ENCODE measurements at places on chromosomes 16 and 17.

DNA sequence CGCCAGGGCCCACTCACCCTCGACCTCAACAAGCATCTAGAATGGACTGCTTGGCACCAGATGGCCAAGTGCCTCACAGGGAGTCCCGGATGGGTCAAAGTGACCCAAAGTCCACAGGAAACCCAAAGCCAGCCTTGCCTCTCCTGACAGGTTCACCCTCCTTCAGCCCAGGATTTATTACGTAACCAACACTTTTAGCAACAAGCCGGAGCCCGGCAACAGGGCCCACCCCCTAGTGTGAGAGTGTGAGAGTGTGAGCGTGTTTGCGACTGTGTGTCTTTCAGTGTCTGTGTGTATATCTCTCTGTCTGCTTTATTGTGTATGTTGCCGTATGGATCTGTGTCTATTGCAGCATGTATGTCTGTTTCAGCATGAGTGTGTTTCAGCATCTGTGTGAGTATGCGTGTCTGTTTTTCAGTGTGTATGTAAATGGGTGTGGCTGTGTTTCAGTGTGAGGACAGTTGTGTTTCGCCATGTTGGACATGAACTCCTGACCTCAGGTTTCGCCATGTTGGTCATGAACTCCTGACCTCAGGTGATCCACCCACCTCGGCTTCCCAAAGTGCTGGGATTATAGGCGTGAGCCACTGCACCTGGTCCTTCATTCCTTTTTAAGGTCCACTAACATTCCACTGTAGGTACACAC is 13.7 kb upstream of the PEMT start:
- no peak for DNase-seq

GRCh38 chr17:77414811-77415400 is 274.1 kb downstream of the SEC14L1 start:
- no peak for DNase-seq

DNA sequence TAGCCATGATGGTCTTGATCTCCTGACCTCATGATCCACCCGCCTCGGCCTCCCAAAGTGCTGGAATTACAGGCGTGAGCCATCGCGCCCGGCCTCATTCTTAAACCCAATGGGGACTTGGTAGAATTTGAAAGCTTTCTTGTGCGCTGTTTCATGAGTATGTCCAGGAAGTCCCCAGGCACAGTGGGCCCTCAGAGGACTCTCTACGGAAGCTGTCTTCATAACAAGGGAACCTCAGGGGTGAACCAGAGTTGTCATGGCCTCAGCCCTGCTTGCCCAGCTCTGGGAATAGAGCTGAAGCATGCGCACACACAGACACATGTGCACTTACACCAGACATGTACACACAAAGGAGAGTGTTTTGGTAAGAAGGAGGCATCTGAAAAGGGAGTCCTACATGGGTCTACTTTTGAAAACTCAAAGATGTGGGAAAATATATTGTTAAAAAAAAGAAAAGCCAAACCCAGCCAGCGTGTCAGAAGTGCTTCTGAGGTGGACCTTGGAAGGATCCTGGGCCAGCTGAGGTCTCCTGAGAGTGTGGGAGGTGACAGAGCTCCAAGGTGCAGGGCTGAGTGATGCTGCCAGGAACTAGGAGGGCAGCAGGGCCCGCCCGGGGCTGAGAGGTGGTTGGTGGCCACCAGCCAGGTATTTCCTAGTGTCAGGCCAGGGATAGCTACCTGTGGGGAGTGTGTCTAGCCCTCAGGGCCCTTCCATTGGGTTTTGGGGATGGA is 54.6 kb downstream of the EPN2 start:
- DNase-seq, result no peak

DNA sequence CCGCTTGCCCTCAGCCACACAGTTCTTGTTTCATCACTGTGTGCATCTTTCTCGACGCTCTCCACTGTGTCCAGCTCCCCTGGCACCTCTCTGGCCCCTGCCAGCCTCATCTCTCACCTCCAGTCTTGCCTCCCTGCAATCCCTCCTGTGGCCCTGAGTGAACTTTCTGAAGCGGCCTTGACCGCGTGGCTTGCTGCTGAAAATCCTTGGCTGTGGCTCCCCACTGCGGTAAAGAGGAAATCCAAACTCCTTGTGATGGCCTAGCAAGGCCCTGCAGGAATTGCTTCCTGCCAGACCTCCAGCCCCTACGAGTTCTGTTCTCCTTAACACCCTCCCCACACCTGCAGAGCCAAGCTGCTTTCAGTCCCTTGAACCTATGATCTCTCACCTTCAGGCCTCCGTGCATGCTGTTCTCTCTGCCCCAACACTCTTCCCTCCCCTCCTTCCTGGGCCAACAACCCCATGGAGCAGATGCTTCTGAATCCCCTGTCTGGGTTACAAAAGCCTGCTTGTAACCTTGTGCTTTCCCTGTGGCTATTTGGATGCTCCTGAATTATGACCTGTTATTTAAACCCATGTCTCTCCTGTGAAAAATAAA is 33.6 kb upstream of the BRD7 start:
- no peak for DNase-seq

DNA sequence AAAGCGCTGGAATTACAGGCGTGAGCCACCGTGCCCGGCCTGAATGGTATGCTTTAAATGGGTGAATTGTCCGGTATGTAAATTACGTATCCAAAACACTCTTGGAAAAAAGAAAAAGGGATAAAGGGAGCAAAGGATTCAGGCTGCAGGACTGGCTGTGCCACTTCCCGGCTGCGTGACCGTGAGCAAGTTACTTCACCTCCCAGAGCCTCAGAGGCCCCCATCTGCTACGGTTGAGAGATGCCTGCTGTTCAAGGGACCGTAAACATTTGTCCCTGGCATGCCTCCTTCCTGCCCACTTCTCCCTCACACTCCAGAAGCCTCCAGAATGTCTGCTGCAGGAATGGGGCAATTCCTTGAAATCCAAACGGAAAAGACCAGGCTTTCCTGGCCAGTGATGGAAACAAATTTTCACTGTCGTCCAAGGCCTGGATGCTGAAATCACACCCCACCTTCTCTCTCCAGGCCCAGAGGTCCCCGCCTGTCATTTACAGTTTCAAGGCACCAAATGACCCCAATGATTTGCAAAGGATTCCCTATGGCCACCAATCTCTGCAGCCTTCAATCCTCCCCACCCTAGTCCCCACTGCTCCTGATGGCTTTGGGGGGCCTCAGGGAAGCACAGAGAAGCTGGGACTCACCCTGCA is 22.9 kb upstream of the LITAF start:
- no peak for DNase-seq

- no peak for DNase-seq
These were observed 5.8 kb downstream of the PCTP start for GRCh38 chr17:55756689-55757088.

DNA sequence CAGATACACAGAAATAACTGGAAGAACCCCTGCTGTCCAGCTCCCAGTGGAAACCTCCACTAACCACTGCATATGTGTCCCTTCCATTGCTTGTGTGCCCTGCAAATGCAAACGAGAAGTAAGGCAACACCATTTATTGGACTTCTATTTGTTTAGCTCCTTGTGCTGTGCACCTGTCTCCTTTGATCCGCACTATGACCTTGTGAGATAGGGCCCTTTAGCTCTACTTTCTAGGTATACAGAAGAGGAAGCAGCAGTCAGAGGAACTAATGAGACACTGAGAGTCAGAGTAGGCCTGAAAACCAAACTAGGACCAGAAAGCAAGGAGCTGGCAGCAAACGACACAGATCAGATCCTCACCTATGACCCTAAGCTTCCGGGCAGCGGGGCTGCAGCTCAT is 22.4 kb downstream of the SOX9 start:
- DNase-seq, result no peak

GRCh38 chr17:4127555-4127954 is 15.3 kb downstream of the ZZEF1 start:
- DNase-seq, result no peak

- no peak for DNase-seq
These were observed 6.2 kb downstream of the CRISPLD2 start for GRCh38 chr16:84825896-84826557.

GRCh38 chr17:55063885-55064874 is 95.6 kb downstream of the STXBP4 start:
- no peak for DNase-seq

DNA sequence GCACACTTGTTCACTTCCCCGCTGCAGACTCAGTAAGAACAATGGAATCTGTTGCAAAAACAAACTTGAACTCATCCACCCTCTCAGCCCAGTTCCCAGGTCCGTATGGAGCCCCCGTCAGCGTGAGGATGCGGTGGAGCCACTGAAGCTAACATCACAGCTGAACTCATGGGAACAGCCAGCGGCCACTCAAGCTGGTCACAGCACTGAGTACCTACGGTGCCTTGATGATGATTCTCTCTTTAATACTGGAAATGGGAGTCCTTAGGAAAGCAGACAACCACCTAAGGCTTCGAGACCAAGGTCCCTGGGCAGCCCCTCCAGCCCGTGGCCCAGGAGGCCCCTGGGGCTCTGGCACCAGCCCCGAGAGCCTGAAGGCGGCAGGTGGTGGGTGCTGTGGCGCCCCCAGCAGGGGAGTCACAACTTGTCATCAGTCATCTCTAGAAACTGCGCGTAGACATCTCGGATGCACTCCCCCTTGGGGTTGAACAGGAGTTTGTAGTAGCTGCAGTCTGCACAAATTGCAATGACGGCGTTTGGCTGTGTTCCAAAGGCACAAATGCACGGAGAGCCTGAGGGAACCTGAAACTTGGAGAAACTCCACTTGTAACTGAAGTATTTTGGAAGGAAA is 31.0 kb upstream of the RHOT1 start:
- no peak for DNase-seq

DNA sequence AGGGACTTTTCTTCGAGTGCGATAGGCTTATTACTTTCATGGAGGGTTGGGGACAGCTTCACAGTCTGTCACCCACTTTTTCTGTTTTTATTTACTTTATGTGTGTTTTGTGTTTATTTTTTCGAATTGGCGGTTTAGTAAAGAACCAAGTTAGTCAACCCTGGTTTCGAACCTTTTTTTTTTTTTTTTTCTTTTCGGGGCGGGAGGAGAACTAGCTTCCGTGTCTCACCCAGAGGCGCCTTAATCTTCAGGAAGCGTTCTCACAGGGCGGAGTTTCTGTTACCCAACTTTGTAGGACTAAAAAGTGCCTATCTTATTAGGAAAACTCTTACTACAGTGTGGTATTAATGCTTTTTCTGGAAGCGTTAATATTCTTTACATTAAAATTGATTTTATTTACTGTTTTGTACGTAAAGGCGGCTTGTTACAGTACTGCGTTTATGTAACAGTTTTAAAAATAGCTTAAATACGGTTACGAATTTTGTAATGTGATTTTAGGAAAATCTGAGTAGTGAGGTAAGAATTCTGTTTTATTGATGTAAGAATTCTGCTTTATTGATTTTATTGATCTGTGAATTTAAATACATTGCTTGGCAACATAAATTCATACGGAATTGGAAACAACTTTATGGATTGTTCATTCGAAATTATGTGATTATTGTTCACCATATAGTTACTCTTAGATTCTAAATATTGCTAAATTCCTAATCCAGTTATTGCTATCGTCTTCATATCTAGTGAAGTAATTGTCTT is 885 bp downstream of the ZNF207 start:
- DNase-seq, result no peak

DNA sequence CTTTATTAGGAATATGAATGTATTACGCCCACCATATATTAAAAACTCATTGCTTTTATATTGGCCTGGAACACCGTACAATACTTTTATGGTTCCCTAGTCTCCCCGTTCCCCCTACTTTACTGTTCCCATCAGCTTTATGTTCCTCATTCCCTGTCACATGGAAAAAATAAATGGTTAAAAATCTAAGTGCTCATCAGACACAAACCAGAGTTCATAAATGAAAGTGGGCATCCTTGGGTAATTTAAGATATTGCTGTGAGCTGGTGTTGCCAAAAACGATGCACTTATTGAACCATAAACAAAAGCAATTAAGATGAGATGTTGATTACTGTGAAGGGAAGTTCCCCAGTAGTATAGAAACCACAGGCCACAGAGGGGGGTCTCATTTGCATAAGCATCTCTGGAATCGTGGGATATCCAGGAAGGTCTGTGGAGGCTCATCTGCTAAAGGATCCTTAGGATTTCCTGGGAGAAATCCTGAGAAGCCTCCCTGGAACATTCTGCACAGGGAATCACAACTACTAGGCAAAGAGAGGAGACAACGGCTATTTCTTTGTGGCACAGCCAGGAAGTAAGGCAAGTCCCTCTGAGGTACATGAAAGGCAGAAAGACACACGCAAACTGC is 591.4 kb upstream of the CDH11 start:
- no peak for DNase-seq

All from stimulated activated CD8-positive, alpha-beta memory T cell treated with anti-CD3 and anti-CD28 coated beads, Interleukin-7, amount 100 ng/mL, for 1 hour (primary cell).